ENCODE measurements at places on chromosomes 6 and 20.

DNA sequence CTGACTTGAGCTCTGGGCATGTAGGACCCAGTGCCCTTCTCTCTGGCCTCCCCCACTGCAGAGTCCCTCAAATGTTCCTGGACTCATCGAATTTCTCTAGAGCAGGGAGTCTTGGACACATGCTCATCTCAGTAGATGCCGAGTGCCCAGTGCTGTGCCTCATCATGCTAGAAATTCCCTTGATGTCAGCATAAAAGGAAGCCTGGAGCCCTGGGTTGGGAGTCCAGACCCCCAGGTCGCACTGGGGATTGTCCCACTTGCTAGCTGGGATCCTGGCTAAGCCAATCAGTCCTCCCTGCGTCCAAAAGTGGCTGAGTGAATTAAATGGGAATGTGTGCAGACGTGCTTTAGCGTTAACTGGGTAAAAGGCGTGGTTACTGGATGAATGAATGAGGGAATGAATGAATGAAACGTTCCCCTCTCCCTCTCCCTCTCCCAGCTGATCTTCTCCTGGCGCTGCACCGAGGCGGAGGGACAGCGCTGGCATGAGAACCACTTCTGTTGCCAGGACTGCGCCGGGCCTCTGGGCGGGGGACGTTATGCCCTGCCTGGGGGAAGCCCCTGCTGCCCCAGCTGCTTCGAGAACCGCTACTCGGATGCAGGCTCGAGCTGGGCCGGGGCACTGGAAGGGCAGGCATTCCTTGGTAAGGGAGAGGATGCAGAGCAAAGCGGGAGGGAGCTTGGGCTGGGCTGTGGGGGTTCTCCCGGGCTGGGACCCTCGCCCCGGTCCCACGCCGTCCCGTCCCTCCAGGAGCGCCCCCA lies 1.6 kb upstream of the TOMM6 start:
- DNase-seq: no peak

DNA sequence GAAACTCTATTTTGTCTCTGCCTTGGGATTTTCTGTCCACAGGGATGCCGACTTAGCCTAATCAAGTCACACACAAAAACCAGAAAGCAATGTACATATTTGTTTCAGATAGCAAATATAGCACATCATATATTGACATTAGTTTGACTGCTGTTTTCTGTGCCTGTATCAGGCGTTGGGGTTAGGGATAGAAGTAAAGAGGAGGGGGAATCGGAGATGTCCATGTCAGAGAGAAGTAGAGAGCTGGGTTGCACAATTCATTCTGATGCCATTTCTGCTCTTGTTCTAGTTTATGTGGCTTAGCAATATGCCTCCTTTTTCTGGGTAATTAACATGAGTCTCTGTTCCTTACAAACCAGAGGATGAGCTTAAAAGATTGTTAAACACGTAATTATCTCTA lies 14.7 kb upstream of the IPCEF1 start:
- DNase-seq: no peak

GRCh38 chr6:11710311-11710761 lies 68.3 kb downstream of the ADTRP start:
- peak; percentile 70 for DNase-seq

- no peak for DNase-seq
Observed at GRCh38 chr20:61733891-61734732, 331.6 kb downstream of the TAF4 start.

- DNase-seq: no peak
Observed at GRCh38 chr6:116314218-116314617, 34.5 kb upstream of the TSPYL1 start.

- DNase-seq: peak; percentile 71
Observed at GRCh38 chr20:19628570-19629134, 129.4 kb upstream of the RIN2 start.

DNA sequence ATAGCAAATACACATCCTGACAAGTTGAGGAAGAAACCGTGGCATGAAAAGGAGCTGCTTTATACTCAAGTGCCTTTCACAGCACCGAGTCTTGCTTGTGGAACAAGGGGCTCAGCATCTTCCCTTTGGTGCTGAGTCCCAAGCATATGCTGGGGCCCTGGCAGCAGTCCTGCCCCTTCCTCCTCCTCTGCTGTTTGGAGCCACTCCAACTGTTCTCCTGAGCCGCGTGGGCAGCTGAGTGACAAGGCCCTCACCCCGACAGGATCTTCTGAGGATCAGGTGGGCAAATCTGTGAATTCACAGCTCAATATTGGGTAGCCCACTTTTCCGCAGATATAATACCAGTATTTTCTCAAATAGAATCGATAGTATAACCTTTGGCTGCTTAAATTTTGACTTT lies 24.7 kb downstream of the DACT2 start:
- DNase-seq: no peak

DNA sequence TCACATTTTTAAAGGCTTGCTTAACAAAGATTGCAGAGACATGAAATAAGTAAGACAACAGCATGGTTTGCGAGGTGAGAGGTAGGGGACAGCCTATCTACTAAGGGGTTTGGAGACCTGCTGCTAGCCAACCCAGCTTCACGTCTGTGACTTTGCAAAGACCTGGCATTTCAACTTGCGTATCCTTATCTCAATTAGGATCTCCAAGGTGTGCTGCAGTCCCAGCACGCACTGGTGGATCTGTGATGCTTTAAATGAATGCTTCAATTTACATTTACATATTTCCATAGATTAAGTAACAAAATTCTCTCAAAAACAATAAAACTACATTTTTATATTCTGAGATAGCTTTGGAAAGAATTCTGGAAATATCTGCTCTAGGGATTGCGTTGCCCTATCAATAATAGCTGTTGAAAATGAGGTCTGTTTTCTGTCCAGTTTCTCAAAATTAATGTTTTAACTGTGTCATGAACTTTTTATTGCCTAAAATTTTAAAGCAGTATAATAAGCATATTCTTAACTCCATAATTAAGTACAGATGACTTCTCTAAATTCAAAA lies 124.4 kb upstream of the EDN1 start:
- no peak for DNase-seq

GRCh38 chr6:54264581-54265272 lies 43.5 kb upstream of the TINAG start:
- DNase-seq: no peak

DNA sequence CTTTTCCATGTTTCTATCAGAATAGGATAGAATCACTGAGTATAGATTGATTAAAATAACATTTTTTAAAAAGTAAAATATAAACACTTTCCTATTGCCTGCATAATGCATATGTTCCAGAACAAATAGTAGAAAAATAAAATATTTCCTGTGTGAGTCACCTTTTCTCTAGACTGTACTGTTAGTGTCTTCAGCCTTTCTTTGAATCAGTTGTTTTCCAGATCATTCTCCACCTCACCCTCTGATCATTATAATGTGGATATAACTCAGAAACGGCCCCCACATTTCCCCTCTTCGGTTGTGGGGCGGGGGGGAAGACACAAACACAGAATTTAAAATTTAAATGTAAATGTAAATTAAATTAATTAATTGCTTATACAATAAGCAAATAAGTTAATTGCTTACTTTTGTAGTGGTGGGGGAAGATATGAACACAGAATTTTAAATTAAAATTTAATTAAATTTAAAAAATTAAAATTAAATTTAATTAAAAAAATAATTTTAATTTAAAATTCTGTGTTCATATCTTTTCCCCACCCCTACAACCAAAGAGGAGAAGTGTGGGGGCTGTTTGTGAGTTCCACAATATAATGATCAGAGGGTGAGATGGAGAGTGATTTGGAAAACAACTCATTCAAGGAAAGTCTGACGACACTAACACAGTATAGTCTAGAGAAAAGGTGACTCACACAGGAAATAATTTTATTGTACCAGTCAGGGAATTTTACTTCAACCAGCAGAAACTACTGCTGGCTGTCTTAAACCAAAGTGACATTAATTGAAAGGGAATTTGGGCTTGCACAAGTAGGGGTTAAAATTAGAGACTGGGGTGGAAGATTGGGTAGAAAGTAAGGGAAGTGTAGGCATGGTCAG lies 37.1 kb upstream of the PROKR2 start:
- DNase-seq: no peak

All from activated CD4-positive, alpha-beta T cell treated with anti-CD3 and anti-CD28 coated beads, Interleukin-2, amount 10 ng/mL, durations not matched to agents 7 days and 5 days (primary cell).